ENCODE measurements at places on chromosomes 16 and 17.

GRCh38 chr16:84600343-84601229, 17.3 kb downstream of the COTL1 start:
- DNase-seq: no peak

DNA sequence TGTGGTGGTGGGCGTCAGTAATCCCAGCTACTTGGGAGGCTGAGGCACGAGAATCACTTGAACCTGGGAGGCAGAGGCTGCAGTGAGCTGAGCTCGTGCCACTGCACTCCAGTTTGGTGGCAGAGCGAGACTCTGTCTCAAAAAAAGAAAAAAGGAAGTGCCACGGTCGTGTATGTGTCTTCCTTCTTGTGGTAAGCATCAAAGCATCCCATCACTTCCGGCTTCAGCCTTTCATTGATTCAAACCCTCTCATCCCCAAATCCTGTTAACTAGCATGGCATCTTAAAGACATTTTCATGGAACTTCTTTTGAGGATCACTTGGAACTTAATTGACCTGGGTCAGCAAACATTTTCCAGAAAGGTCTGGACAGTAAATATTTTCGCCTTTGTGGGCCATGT, 126.2 kb downstream of the CPPED1 start:
- DNase-seq: no peak

DNA sequence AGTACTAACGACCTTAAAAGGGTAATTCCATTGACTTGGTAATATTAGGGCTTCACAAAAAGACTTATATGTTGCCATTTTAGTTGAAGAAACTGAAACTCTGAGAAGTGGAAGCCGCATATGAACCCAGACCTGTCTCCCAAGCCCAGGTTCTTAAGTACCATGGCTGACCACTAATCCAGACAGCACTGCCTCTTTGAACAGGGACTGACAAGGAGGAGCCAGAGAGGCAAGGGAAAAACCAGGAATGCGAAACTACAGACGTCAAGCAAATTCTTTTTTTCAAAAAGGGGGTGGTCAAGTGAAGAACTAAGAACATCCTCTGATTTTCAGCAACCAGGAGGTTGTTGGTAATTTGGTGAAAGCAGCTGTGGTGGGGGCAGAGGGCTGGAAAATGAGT, 15.2 kb downstream of the CYB5D1 start:
- no peak for DNase-seq

- no peak for DNase-seq
Measured at GRCh38 chr16:12197812-12198211, 221.3 kb downstream of the SNX29 start.

- no peak for DNase-seq
Measured at GRCh38 chr17:68089881-68090280, 54.3 kb downstream of the KPNA2 start.

DNA sequence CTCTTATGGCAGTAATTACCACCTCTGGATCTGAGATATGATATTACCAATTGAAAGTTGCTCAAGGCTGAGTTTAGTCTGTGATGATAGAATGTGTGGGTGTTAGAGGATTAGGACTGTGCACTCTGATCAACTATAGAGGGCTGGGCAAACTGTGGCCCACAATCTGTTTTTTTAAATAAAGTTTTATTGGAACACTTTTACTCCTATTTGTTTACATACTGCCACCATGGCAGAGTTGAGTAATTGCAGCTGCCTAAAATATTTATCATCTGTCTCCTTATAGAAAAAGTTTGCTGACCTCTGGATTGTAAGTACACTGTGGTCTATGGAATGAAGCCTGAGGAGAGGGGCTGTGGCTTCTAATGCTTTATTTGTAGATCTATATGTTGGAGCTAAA, 71.5 kb upstream of the N4BP1 start:
- no peak for DNase-seq

GRCh38 chr16:55151561-55152305, 172.3 kb upstream of the IRX6 start:
- no peak for DNase-seq

GRCh38 chr17:57477522-57478362, 221.4 kb downstream of the MSI2 start:
- DNase-seq: no peak

DNA sequence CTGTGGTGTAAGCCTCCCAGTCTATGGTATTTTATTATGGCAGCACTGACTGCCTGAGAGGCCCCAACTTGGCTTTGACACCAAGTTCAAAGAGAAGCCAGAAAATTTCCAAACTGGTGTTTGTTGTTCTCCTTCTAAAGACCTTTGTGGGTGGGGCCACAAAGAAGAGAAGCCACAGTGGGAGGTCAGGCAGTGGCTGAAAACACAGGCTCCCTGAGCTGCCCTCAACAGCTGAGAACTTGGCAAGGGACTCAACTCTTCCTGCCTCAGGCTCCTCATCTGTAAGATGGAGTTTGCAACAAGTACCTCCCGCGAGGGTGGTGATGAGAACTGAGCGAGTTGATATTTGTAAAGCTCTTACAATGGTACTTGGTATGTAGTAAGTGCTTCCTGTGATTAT, 18.2 kb downstream of the CES5A start:
- no peak for DNase-seq

DNA sequence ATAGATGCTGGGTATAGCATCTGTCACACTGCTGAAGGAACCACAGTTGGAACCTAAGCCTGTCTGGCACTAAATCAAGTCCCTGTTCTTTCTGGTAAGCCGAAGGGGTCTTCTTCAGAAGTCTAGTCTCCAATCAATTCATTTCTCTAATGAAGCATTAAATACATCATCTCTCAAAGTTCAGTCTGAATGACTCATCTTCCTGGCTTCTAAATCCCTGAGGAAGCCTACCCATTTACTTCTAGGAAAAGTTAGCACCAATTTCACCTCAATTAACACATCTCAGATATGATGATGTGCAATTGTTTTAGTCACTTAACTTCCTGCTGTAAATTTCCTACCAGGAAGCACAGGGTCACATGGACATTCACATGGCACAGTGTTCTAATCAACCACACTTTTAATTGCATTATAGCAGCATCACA, 49.9 kb downstream of the TEX14 start:
- no peak for DNase-seq

DNA sequence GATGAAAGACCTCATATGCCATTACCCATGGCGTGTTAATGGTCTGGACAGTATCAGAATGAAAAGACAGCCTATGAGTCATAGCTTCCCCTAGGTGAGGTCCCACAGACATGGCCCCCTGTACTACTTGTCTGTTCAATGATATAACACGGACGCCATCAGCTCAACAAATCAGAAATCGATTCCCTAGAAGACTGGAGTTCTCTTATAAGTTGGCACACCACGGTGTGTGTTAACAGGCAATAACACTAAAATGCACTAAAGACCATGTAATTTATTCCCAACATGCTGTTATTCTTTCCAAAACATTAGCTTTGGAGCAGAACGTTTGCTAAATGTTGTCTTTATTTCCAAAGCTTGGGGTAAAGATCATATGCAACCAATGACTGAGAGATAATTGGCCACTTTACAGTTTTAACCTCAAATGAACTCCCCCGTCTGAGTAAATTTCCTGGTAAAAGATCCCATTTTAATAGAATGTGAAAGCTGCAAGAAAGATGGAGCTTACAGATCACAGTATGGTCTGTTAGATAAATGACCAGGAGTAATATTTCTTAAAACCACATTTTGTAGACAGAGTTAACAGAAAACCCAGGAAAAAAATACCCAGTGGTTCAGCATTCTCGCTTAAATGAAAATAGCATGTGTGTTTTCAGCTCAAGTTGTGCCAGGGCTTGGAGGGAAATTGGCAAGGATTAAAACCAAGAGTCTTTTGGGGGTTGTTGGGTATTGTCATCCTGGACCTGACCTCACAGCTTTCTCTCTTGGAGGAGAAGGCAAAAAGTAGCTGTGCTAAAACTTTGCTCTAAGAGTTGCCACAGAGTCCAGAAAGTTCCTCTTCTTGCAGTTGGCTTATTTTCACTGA, 65.9 kb downstream of the PCTP start:
- DNase-seq: no peak

DNA sequence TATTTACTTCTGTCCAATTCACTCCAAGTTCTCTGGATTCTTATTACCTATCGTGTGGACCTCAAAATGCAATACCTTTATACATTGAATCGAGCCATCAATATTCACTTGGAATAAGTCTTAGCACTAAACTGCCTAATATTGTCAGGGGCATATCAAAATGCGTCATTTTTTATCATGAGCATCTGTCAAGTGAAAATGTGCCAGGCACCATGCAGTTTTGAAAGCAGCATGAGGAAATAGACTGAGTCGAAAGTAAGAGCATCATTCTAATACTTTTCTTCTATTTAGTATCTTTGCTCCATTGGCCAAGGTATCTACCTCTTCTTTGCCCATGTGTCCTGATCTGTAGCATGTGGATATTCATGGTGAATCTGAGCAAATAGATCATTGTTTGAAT, 1193.4 kb downstream of the CDH11 start:
- no peak for DNase-seq

- no peak for DNase-seq
Measured at GRCh38 chr17:1083451-1084187, 86.7 kb downstream of the TIMM22 start.

GRCh38 chr16:81547939-81548216, 103.3 kb downstream of the CMIP start:
- DNase-seq: no peak

- DNase-seq: no peak
Measured at GRCh38 chr17:20103454-20104446, 94.6 kb downstream of the SPECC1 start.

DNA sequence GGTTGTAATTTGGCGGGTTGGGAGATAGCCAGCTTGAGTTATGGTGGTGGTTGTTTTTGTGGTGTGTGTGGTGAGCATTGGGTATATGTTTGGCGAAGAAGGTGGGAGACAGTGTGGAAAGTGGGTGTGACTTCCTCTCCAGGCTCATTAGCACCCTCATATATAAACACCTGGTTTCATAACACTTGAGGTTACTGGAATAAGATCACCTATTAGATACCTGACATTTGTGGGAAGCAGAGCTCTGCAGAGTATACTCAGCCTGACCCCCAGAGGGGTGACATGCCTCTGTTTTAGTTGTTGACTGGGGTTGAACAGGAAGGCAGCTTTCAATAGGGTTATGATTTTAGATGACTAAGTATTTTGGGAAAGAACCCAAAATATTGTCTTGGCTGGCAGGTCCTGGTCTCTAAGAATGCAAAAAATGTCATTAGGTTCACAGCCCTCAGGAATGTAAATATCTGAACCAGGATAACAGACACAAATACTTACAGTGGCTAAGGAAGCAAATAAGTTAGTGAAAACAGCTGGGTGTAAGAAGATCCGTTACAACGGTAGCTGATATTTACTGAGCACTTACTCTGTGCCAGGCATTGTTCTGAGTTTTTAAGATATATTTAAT, 18.3 kb upstream of the EFCAB13 start:
- peak; percentile 63 for DNase-seq

DNA sequence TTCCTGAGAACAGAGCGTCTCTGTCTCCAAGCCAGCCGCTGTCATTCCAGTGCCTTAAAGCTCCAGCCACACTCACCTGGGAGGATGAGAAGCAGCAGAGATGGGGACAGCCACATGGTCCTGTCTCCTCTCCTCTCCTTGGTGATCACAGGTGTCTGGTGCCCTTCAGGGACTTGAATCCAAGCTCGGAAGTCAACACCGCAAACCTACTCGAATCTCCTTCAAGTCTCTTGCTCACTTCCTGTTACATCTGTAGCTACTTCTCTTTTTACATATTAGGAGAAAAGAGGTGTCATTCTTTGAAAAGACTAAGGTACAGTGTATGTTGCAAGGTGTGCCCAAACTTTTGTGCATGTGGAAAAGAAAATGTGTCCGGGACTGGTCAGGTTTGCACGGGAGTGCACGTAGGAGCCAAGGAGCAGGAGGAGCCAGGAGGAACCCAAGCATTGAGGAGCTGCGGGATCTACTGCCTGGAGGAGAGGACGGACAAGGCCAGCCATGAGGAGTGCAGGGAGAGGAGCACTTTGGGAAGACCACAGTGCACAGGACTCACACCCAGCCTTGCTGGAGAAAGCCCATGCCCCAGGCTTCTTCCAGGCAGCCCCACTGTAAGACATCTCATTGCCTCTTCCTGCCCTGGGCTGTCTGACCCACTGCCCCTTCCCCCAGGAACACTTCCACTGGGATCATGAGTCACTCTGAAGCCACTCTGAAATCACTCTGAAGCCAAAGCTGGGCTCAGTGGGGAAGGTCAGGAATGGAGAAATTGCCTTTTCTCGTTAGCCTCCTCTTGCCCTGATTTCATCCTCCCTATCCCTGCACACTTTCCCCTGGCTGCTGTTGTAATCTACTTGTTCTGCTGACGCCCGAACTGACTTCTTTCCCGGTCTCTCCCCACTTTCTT, at the start of gene CD300LD:
Gene CD300LD, minus strand, starts transcription at position 197 of the 904 bp plus-strand sequence. Its CDS starts 81 bp downstream, at position 116.
- no peak for DNase-seq

GRCh38 chr16:27911486-27911885, 152.0 kb downstream of the GSG1L start:
- no peak for DNase-seq

GRCh38 chr17:16106161-16106891, 106.7 kb downstream of the TTC19 start:
- no peak for DNase-seq

DNA sequence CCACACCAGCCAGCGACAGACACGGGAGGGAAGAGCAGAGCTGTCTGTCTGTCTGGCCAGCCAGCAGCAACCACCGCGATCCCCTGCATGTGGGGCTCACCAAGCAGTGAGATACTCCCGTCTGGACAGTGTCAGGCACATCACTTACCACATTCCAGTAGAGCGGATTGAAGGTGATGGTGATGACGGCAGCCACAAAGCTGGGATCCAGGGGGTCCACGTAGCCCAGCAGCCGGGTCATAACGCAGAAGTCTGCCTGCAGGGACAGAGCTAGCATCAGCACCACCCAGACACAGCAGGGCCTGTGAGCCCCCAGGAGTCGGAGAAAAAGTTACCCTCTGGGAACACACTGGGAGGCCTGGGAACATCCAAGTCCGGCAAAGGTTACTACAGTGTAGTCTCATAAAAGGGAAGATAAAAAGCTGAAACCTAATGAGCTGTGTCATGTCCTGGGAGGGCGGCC, 14.7 kb downstream of the PEMT start:
- DNase-seq: no peak

- no peak for DNase-seq
Measured at GRCh38 chr17:78669975-78670518, 92.9 kb upstream of the DNAH17 start.

DNA sequence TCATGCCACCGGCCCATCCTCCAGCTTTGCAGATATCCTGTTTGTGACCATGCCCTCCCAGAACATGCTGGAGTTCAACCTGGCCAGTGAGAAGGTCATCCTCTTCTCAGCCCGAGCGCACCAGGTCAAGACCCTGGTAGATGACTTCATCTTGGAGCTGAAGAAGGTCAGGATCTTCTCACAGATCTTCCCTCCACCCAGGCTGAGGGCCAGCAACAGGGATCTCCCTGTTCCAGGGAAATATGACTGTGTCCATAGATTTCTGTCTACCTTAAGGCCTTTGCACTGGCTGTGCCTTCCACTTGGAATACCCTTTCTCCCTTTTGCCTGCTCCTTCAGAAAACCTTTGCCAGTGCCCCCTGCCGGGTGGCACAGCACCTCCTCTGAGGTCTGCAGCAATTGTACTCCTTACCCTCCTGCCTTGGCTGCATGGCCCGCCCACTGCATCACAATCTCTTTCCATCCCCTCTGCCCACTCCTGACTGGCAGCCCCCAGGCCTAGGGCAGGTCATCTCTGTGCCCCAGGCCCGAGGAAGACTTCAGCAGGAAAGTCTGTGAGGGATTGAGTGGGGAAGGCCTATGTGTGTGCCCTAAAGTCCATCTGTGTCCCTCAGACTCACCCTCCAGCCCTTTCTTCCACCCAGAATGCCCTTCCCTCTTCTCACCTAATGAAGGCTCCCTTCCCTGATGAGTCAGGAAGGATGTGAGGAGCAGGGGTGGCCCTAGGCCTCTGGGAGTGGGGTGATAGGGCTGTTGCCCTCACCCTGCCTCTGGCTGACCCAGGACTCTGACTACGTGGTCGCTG, 27.3 kb upstream of the ALKBH5 start:
- no peak for DNase-seq

- no peak for DNase-seq
Measured at GRCh38 chr16:50739031-50739430, 2.9 kb upstream of the CYLD start.
